ENCODE measurements at places on chromosomes 16 and 17.

GRCh38 chr16:8194794-8195193 lies 395.5 kb downstream of the TMEM114 start:
- no peak for DNase-seq

GRCh38 chr16:71371237-71371636 lies 12.7 kb downstream of the CALB2 start:
- DNase-seq, result no peak

GRCh38 chr16:54796211-54796610 lies 134.5 kb upstream of the IRX5 start:
- no peak for DNase-seq

DNA sequence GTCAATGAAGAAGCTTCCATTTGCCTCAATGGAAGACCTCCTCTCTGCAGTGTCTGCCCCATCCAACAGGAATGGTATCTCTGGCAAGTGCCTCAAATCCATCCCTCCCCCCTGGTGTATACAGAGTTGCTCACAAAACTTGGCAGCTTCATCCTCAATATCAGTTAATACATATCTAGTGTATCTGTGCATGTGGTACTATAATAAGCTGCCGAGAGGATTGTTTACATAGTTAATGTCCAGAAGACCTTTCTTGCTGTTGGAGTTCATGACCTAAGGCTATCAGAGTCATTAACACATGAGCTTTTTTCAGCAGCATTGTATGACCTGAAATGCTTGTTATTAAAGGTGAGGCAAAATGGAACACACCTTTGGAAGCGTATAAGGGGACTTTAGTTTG lies 14.0 kb upstream of the RASL10B start:
- no peak for DNase-seq

DNA sequence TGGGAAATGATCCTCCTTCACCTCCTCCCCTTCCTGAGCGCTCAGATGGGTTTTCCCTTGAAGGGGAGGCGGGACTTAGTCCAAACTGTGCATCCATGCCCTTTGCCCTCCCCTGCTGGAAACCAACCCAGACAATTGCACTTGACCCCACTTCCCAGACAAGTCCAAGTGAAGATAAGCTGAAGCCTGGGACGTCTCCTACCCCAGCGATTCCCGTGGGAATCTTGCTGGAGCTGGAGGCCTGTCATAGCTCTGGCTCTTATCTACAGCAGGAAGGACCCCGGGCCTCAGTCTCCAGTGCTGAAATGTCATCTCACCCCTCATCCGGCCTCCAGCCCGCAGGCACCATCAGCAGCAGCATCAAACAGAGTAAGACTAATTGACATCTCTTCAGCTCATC lies 6.5 kb upstream of the NGFR start:
- no peak for DNase-seq

DNA sequence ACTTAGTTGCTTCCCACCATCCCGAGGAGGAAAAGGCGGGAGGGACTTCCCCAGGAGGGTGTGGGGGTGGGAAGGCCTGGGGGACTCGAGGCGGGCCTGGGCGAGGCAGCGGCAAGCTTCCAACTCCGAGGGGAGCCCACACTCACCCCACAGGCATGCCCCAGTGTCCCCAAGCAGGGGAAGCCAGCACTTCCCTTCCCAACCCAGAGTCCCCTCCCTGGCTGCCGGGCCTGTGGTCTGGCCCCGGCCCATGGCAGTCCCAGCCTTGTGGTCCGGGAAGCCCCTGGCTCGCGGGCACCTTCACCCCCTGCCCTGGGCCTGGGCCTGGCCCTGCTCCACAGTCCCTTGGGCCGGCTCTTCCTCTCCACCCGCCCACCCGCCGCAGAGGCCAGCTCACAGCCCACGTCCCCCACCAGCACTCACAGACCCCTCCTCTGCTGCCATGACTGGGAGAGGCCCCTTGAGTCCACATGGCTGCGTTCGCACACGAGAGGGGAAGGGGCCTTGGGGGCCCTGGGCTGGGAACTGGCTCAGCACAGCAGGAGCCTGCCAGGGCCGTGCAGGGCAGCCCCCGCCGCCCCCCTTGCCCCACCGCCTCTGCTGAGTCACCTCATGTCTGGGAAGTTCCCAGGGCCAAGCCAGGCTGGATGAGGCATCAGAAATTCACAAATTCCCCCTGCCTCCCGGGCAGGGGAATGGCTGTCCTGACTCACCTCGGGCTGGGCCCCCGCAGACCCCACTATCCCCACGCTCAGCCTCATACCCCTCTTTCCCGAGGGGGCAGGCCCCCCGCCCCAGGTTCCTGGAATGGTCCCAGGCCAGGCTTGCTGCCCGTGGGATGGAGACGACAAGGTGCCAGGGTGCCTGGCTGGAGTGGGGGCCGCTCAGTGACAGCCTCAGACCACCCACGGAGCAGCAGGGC lies 27.8 kb downstream of the BAHCC1 start:
- DNase-seq, result peak; percentile 78

DNA sequence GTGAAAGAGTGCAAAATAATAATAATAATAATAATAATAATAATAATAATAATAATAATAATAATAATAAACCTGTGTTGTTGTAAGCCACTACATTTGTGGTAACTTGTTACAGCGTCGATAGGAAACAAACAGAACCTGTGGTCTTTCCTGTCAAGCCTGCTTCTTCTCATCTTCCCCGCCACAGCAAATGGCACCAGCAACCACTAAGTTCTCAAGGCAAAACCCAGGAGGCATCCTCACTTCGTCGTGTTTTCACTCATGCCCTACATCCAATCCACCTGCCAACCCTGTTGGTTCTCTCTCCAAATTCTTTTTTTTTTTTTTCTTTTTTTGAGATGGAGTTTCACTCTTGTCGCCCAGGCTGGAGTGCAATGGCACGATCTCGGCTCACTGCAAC lies 34.2 kb downstream of the ITGAE start:
- DNase-seq, result no peak

DNA sequence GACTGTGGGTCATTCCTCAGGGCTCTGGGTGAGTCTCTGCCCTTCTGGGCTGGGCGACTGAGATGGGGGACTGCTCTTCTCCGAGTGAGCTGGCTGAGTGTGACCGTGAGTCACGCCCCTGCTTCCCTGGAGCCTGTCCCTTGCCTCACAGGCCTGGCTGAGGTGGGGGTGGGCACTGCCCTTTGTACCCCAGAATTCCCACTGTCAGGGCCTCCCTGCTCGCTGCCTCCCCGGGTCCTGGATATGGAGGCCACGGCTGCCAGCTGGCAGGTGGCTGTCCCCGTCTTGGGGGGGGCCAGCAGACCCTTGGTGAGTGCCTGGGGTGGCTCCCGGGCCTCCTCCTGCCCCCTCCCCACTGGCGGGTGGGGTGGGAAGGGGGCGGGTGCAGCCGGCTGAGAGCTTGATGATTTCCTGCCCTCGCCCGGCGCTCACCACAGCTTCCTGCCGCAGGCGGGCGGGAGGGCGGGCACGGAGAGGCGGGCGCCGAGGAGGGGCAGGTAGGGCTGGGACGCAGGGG lies at the start of gene LAT:
TSS of gene LAT (plus strand) at position 434 of the 517 bp plus-strand sequence. CDS start 366 bp downstream, outside the sequence.
- DNase-seq, result no peak

GRCh38 chr16:78773291-78773702 lies 673.8 kb downstream of the WWOX start:
- DNase-seq, result no peak

DNA sequence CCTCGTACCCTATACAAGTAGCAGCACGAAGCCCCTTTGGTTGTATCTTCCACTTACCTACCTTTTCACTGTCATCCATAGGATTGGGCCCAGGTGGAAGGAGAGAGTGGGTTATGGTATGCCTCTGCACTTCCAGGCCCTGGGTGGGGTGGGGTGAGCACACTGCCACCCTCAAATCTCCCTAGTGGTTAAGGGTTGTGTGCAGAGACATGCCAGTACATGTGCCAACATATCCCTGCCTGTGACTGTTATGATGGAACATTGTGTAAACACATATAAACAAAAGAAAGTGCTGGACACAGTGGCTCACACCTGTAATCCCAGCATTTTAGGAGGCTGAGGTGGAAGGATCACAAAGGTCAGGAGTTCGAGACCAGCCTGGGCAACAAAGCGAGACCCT lies 11.1 kb downstream of the HROB start:
- no peak for DNase-seq

- DNase-seq, result no peak
Measured at GRCh38 chr16:27316038-27316680, 2.4 kb downstream of the IL4R start.

GRCh38 chr16:10951026-10951425 lies 6.7 kb downstream of the CLEC16A start:
- DNase-seq, result no peak

- DNase-seq, result no peak
Measured at GRCh38 chr17:79281803-79282202, 207.2 kb downstream of the ENGASE start.

GRCh38 chr17:19768046-19768782 lies 20.1 kb upstream of the ALDH3A1 start:
- DNase-seq, result no peak

- DNase-seq, result no peak
Measured at GRCh38 chr16:50992350-50993032, 158.6 kb downstream of the SALL1 start.

GRCh38 chr16:23788685-23789084 lies 33.9 kb downstream of the CHP2 start:
- no peak for DNase-seq

DNA sequence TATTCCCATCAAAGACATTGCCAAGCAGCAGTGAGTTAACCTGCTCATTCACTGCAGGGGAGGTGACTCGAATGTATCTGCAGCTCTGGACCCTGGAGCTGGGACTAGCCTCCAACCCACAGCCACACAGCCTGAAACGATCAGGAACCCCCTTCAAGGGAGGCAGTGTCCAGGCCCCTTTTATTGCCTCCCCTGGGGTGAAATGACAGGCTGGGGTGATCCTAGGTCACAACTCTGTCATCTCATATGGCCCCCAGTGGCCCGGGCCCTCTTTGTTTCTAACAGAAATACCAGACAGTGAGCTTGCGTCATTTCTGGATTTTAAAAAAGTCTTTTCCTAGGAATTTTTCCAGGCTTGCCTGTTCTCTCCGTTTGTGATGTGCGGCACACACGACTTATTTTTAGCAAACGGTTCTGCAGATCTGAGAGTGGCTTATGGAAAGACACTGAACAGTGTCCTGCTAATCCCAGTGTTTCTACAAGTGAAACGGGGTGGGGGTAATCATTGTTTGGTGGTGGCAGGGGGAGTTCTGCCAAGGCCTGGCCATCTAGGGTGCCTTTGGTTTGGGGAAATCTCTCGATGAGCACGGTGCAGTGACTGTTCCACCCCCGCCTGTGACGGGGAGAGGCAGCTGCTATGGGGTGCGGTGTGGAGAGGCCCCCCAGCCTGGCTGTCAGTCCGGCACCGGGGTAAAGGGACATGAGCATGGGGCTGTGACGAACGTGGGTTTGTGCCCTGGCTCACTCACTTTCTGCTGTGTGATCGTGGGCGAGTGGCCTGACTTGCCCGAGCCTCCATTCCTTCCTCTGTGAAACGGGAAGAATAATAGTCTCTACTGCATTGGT lies 27.2 kb downstream of the NAGPA start:
- DNase-seq, result no peak

GRCh38 chr16:10668322-10669045 lies 26.2 kb downstream of the TEKT5 start:
- no peak for DNase-seq

GRCh38 chr17:65055708-65056638 lies 567 bp downstream of the GNA13 start:
- no peak for DNase-seq

DNA sequence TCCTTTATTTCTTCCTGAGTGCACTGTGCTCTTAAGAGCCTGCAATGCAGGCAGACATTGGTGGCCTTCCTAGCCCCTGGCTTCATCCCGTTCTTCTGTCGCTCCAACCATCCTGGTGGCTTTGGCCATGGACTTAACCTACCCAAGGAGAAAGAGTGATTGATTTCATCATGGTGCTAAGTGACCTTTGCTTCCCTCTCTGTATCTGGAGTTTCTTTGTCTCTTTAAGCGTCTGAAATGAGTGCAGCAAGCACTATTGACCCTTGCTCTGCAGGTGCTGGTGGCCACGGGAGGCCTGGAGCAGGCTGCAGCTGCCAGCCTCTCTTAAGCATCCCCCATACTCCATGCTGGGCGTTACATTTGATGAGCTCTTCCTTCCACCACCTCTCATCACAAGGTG lies 60.5 kb downstream of the RAP1GAP2 start:
- no peak for DNase-seq

DNA sequence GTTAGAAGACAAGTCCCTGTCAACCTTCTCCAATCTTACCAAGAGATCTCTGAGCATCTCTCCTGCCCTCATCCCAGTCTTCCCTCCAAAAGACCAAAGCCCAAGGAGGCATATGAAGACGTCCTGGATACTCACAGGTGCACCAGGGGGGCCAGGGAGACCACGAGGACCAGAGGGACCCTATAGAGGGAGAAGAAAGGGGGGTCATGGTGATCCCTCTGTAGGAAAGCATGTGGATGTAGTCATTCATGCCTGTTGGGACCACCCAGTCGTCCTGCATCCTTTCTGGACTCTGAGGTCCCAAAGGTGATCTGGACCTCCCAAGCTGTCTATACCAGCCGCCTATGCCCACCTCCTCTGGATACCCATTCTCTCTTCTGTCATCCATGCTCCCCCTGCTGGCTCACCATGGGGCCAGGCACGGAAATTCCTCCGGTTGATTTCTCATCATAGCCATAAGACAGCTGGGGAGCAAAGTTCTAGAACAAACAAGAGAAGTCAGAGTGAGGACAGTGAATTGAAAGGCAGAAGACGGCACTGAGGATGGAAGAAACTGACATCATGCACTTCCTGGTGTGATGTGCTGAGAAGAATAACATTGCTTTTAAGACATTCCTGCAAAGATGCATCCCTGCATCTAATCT lies 3.3 kb downstream of the COL1A1 start:
- no peak for DNase-seq

- no peak for DNase-seq
Measured at GRCh38 chr17:17150448-17150800, 55.7 kb downstream of the PLD6 start.

DNA sequence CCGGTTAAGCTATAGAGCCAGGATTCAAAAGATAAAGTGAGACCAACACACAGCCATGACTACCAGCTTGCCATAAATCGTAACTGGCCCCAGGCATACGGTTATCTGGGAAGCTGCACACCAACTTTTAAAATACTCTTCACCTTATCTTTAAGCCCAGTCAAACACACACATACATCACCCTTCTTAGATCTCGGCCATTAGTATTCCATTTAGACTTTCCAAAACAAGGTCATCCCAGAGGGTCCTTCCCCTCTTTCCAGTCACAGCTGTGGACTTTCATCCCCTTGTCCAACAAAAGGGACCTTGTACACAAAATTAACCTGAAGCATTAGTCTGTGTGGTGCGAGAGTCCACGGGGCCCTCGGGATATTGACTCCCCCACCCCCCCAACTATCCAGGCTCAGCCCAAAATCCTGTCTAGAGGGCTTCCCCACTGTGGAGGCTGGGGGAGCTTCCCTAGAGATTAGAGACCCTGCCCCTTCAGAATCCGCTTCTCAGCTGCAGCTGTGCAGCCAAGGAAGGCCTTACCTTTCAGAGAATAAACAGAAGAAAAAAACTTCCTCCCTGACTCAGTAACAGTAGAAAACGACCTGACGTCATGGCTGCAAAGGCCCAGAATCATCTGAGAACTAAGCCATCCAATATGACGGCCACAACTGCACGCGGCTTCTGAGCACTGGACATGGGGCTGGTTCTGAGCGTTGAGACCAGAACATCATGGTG lies 9.9 kb downstream of the ZFHX3 start:
- no peak for DNase-seq

All from retinal pigment epithelial cell (primary cell).